ENCODE measurements at places on chromosomes 11 and 22. TPM values are rescaled to one million over a fixed set of nuclear protein-coding genes. Genes with fewer than 3 reads are reported as not detected.

The IL10RA gene
- total RNA-seq = 161 TPM

The JAM3 gene
- 5.0 TPM for total RNA-seq

The IL17REL gene
- total RNA-seq = not detected

The PLEKHB1 gene
- total RNA-seq = 12.6 TPM

The PPM1F gene
- 15.1 TPM for total RNA-seq

The SNX32 gene
- total RNA-seq = 2.1 TPM
